ENCODE measurements at places on chromosomes 7 and 10.

DNA sequence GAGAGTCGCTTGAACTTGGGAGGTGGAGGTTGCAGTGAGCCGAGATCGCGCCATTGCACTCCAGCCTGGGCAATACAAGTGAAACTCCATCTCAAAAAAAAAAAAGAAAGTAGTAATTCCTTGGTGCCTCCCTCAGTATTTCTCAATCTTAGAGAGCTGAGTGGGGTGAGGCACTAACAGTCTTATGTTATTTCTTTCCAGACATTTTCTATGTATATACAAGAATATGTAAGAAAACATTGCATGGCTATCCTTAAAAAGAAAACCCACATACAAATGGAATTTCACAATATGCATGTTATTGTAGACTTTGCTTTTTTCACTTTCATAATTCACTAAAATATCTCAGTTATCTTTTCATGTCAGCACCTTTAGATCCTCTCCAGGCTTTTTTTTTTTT is 13.6 kb upstream of the SLF2 start:
- no peak for DNase-seq

GRCh38 chr10:47396311-47396717 is 12.2 kb upstream of the ZNF488 start:
- DNase-seq, result no peak

GRCh38 chr10:43255634-43256431 is 11.0 kb downstream of the RASGEF1A start:
- DNase-seq, result peak; percentile 59

- DNase-seq, result no peak
Measured at GRCh38 chr10:7428673-7429350, 18.0 kb upstream of the SFMBT2 start.

GRCh38 chr10:80468806-80469421 is 14.8 kb downstream of the TSPAN14 start:
- DNase-seq, result no peak

All from CD4-positive, alpha-beta T cell treated with Interleukin-2 at 100 ng/mL for 4 hours (primary cell).